Pulmonary artery endothelial cell (primary cell): ENCODE measurements at places on chromosomes 2 and 18. TPM values are rescaled to one million over a fixed set of nuclear protein-coding genes. Genes with fewer than 3 reads are reported as not detected.

DNA sequence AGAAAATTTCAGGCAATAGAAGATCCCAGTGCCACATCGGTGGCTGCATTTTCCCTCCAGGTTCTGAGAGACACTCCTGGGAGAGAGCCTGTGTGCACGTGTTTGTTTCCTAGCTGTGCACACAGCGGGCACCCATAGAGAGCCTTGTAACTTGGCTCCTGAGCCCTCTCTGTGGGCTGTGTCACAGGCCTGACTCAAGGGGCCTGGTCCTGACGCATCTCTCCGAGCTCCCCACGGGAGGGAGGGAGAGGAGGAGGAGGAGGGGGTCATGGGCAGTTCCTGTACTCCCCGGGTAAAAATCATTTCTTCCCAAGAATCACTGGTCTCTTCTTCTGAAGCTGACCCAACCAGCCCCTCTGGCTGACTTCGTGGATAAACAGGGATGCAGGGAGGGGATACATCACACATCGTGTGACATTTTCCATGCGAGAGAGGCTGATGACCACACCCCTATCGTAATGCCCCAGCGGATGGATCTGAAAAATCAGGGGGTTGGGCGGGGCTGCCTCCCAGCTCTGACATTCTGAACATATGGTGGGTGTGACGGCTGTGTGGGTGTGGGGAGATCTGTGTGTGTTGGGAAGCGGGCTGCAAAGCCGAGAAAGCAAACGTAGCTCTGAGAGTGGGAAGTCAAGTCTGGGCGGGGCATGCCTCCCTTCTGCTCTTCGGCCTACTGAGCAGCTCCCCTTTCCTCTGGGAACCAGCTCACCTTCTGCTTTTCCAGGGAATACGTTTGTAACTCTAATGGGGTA lies 308.3 kb upstream of the HS6ST1 start:
- no peak for DNase-seq

DNA sequence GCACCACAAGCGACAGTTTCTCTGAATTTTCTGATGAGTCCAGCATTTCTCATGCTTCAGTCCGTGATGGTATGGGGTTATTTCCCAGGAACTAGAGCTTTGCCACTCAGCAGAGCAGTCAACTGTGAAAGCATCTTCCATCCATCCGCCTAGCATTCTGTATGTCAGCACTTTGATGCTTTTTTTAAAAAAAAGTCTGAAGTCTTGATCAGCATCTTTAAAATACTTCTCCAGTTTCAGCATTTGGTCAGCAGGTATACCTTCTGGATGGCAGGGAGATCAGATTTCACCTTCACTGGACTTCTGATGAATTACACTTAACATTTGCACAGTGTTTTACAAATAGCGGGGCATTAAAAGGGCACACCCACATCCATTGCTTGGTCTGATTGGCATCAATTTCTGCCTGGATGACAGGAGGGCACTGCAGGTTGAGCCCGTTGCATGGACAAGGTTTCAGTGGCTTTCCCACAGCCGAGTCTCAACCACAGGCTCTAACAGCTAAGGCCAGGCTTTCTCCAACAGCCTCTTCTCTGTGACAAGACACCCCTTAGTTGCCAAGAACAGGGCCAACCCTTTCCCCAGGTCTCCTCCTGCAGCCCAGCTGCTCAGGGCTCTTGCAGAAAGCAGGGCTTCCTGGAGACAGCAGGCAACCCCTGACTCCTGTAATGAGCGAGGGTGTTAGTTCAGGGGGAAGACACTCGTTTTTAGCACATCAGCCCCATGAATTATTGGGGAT lies 54.0 kb downstream of the EMILIN2 start:
- no peak for DNase-seq

GRCh38 chr18:48274301-48274700 lies 134.9 kb downstream of the ZBTB7C start:
- DNase-seq: no peak

GRCh38 chr18:79796531-79797405 lies 970 bp upstream of the KCNG2 start:
- no peak for DNase-seq

DNA sequence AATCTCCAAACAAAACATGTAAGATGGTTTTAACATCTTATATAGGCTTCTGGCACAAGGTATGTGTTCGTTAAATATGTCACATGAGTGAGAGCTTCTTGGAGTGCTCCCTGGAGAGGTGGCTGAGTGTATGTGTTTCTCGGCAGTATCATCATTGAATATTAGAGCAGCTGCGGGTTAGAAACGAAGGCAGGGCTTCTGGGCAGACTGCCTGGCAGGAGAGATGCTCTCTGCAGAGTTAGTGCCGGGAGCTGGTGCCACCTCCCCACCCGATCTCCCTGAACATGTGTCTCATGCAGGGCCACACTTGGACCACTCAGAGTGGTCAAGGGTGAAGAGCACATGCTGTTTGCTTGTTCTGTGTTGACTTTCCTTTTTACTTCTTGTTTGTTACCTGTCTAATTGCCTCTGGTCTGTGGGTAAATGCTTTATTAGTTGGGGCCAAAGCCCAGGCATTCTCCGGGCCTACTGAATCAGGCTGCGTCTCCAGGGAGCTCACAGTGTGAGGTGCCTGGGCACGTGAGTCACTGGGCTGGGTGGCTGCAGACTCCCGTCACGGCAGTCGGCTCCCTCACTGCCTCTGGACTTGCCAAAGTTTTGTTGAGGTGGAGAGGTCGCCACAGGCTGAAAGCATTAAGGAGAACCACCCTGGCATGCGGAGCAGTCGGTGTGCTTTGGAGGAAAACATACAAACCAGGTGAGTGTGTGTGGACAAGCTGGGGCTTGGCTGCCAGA lies 246.6 kb downstream of the FHOD3 start:
- no peak for DNase-seq

DNA sequence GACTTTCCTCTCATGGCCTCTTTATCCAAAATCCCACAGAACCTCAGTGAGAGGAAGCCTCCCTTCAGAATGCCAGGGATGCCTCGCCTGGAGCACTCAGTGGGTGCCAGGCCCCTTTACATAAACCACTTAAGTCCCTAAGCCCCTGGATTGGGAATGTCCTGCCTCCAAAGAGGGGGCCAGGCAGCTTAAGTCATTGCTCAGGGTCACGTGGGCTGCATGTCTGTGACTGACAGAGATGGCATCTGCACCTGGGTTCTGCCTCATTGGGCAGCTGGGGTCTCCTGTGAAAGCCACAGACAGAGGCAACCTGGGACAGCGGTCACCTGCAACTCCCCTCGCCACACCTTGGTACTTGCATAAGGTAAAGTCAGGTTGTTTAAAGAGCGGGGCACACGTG lies 93.5 kb downstream of the MYT1L start:
- DNase-seq: no peak

DNA sequence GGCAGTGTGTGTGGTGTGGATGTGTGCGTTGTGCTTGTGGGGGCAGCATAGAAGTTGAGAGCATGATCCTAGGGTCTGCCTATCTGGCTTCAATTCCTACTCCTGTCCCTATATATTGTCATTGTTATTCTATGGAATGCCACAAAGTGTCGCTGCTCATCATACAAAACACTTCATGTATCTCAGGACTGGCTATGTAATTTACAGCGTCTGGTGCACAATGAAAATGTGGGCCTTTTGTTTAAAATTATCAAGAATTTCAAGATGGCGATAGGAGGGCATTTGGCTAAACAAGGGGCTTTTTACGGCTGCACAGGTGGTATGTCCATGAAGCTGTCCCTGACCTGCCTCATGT lies 3.4 kb downstream of the SERPINB2 start:
- no peak for DNase-seq

DNA sequence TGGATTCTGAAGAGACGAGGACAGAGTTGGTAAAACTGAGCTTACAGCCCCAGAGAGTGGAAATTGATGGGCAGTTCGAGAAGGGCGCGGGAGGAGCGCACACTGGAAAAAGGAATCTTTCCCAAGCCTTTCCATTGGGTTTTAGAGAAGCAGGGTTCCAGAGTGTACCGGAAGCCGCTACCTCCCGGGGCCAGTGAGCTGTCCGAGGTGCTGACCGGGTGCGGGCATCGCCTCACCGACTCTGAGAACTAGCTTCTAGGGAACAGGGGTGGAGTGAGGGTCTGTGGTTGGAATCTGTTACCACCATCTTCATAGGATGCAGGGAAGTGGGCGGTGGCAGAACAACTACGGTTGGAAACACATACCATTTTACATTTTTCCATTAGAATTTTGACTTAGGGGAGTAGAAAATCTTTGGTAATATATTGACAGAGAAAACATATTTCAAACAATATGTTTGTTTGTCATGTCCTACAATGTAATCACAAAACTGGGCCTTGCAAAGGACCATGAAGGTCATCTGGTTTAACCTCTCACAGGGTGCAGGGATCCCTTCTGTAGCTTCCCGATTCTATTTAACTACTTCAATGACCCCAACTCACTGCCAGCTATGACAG lies 724 bp downstream of the NMS start:
- DNase-seq: no peak

DNA sequence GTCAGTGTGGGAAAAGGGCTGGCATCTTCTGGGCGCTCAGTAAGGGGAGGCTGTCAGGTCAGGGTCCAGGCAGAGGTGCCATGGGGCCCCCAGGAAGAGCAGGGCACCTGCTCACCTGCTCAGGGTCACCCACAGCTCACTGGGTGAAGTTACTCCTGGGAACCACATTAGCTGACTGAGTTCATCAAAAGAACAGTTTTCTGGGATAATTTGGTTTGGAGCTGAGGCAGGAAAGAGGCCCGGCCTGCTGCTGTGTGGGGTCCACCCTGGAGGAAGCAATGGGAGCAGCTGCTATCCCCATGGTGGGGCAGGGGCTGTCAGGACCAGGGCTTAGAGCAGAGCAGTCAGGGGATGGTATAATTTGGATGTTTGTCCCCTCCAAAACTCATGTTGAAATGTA lies 97.2 kb upstream of the GPC1 start:
- no peak for DNase-seq

DNA sequence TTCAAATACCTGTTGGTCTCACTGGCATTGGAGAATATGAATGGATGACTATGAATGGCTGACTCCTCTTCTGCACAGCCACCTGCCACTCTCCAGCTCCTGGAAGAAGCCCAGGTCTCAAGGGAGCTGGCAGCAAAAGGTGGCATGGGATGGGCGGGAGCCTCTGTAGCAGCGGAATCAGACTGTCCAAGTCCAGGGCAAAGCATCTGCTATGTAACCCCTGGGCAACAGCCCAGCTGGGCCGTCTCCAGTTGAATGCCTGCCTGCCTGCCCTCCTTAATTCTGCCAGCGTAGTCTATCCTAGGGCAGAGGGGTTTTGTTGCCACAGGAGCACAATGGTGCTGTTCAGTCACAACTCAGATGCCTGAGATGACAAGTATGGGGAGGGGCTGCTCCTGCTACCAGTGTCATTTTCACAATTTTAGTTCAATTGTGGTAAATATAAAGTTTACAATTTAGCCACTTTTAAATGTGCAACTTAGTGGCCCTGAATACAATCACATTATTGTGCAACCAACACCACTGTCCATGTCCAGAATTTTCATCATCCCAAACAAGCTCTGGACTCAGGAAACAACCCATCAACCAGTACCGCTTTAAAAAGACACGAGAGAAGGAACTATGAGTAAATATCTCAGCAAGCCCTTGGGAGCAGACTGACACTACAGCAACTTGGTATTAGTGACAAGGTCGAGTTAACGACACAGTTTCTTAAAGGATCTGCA lies 115.2 kb downstream of the MYO5B start:
- no peak for DNase-seq

DNA sequence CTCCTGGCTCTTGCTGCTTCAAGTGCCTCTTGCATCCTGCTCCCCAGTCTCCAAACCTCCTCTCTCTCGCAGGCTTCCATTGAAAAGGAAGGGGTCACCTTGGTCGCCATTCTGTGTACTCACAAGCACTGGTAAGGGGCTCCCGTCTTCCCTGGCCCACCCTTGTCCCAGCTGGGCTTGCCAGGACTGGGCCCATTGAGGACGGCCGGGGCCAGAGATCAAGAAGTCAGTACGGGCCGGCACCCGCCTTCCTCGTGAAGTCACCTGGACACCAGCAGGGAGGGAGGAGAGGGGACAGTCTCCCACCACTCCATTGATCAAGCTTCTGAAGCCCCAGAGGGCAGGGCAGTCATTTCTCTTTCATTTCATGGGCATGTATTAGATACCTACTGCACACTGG lies 16.0 kb upstream of the CATIP start:
- no peak for DNase-seq

DNA sequence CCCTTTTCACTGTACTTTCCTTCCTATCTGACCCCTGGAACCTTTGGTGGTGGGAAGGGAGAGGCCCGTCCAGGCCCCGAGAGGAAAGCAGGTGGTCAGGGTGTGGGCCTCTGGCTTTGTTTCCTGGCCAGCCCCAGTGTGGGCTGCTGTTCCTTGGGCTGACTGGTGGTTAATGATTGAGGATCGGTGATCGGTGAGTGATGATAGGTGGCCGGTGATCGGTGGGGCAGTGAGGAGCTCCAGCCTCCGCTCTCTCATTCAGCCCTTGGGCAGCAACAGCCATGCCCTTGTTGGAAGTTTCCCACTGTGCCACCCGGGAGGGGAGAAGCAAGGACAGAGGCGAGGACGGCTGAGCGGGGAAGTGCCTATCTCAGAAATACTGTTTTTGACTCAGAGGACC lies 7.3 kb downstream of the ACKR3 start:
- DNase-seq: no peak

GRCh38 chr2:21972586-21972985 lies 848.8 kb downstream of the TDRD15 start:
- no peak for DNase-seq

SLC16A14 gene
- total RNA-seq: 0.21 and 0.26 TPM in 2 replicates
